ENCODE measurements at places on chromosomes 16 and 17. TPM values are rescaled to one million over a fixed set of nuclear protein-coding genes. Genes with fewer than 3 reads are reported as not detected.

Gene ITGB3
- total RNA-seq = not detected

Gene ST6GALNAC1
- 2.3 TPM for total RNA-seq

Gene YBX2
- 0.70 TPM for total RNA-seq

Gene SLC13A5
- not detected for total RNA-seq

Gene ZG16
- total RNA-seq = not detected

Gene CXCL16
- 3.4 TPM for total RNA-seq

Gene STAT5B
- 192 TPM for total RNA-seq

Gene PIK3R6
- 0.63 TPM for total RNA-seq

Gene CD300E
- not detected for total RNA-seq

Gene PRAC2
- not detected for total RNA-seq

Gene PROCA1
- total RNA-seq = 4.5 TPM

Gene POLR2C
- 52.5 TPM for total RNA-seq

Gene BLMH
- 47.0 TPM for total RNA-seq

Gene TMEM114
- not detected for total RNA-seq

All from activated CD4-positive, alpha-beta memory T cell treated with anti-CD3 and anti-CD28 coated beads for 36 hours (primary cell).